Astrocyte (in vitro differentiated cells and primary cell): ENCODE measurements at places on chromosomes 2 and 18. TPM values are rescaled to one million over a fixed set of nuclear protein-coding genes. Genes with fewer than 3 reads are reported as not detected.

DNA sequence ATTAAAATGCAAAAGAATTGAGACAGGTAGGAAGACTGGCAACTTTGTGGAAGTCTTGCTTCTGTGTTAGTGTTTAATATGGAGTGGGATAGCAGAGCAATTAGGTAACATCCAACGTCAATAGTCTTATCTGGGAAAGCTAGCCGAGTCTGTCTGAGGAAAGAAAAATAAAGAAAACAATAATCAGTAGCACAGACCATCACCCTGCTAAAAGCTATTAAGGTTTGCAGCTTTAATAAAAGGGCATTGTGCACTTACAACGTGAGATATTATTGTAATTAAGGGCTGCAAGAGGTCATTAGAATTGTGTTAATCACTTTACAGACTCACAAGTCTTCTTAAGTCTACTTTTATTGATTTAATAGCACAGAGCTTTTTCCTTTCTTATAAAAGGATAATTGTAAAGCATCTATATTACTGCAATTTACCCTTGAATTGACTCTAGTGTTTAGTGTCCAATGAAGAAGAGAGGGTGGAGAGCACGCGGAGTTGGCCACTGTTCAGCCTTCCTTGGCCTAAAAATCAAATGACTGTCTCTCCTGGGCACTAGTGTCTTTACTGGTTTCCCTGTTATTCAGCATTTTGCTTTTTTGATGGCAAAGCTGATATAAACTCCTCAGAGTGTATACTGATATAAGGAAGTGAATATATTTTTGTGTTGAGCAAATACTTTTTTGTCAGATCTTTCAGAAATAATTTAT, 2.0 kb downstream of the CDH7 start:
- H3K27me3 ChIP-seq = peaks cover 12% of the 10 kb centered on the region
- H3K4me1 ChIP-seq = peaks cover 2% of the 10 kb centered on the region
- no peaks in the 10 kb centered on the region for H3K36me3 ChIP-seq
- no peak overlapping the region for H3K27ac ChIP-seq
- no peak overlapping the region for H3K4me3 ChIP-seq

GRCh38 chr2:88829607-88830463, 138.4 kb downstream of the RPIA start:
- no peaks in the 10 kb centered on the region for H3K4me1 ChIP-seq
- H3K27ac ChIP-seq = no peak overlapping the region
- H3K36me3 ChIP-seq = no peaks in the 10 kb centered on the region
- no peak overlapping the region for H3K4me3 ChIP-seq
- no peaks in the 10 kb centered on the region for H3K27me3 ChIP-seq
- no peak for DNase-seq

DNA sequence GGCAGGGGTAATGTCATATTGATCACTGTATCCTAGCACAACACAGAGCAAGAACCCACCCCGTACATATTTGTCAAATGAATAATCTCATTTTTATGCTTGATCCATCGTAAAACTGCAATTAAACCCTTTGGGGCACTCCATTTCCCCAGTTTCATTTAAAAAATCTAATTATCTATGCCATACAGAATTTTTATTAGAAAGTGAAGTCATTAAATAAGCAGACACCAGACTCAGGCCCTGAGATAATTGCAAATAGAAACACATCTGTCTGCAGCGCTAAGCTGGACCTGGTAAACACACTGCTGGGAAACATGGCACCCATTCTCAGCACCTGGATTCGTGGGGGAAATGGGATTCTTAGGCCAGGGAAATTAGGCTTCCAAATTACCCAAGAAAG, 5.1 kb downstream of the CYRIA start:
- DNase-seq = no peak
- H3K27me3 ChIP-seq = peaks cover 3% of the 10 kb centered on the region
- H3K4me1 ChIP-seq = peaks cover 16% of the 10 kb centered on the region
- no peak overlapping the region for H3K27ac ChIP-seq
- no peak overlapping the region for H3K4me3 ChIP-seq
- no peaks in the 10 kb centered on the region for H3K36me3 ChIP-seq

DNA sequence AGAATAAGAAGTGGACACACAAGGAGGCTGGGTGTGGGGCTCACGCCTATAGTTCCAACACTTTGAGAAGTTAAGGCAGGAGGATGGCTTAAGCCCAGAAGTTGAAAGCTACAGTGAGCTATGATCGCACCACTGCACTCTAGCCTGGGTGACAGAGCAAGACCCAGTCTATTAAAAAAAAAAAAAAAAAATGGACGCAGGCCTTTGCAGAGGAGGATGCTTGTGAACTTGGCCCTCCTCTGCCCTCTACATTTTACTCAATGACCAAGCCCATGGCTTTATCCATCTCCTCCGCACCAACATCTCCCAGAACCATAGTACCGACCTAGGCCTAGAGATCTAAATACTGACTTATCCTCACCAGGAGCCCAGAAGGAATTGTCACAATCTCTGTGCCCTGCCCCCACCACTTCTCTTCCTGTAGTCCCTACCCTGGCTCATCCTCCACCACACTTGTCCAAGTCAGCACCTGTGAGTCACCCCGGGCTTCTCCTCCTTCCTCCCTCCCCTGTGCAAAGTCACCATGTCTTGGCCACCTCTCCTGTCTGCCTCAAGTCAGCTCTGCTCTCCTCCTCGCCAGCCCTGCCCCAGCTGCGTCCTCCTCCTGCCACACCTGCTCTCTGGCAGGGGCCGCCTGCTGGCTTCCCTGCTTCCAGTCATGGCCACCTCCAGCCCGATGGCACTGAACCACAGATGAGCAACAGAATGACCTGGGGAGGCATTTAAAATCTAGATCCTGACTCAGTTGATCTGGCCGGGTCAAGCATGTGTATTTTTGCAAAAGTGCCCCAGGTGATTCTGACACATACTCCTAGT, 35.8 kb upstream of the ASPRV1 start:
- no peak overlapping the region for H3K4me3 ChIP-seq
- H3K27ac ChIP-seq = no peak overlapping the region
- no peaks in the 10 kb centered on the region for H3K36me3 ChIP-seq
- peaks cover 5% of the 10 kb centered on the region for H3K4me1 ChIP-seq
- peak; percentile 31 for DNase-seq

- no peak overlapping the region for H3K4me3 ChIP-seq
- H3K36me3 ChIP-seq = no peaks in the 10 kb centered on the region
- no peaks in the 10 kb centered on the region for H3K4me1 ChIP-seq
- H3K27me3 ChIP-seq = no peaks in the 10 kb centered on the region
- H3K27ac ChIP-seq = no peak overlapping the region
Measured at GRCh38 chr18:49856496-49856895, 43.2 kb upstream of the ACAA2 start.

- no peak overlapping the region for H3K4me3 ChIP-seq
- H3K4me1 ChIP-seq = no peaks in the 10 kb centered on the region
- peak; percentile 43 for DNase-seq
- no peak overlapping the region for H3K27ac ChIP-seq
- no peaks in the 10 kb centered on the region for H3K27me3 ChIP-seq
Measured at GRCh38 chr18:62586151-62586774, 63.4 kb downstream of the ZCCHC2 start.

- peaks cover 23% of the 10 kb centered on the region for H3K4me1 ChIP-seq
- no peak overlapping the region for H3K4me3 ChIP-seq
- no peaks in the 10 kb centered on the region for H3K27me3 ChIP-seq
Measured at GRCh38 chr18:22606563-22607283, 189.0 kb upstream of the CTAGE1 start.

DNA sequence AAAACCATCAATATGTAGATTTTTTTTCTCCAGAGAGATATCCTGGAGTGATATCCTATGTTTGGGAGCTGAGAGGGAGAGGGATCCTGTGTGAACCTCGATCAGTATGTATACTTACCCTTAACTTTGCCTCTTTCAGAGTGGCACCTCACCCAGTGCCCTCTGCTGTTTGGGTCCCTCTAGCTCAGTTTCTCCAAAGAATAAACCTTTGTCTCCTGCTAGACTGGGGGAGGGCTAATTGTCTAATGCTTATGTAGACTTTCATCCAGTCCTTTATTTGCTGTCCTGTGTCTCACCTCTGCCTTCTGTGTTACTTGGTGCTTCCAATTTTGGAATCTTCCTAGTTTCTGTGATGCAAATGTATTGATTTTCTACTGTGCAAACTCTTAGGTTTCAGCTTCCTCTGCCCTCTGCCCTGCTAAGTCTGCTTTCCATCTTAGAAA, 48.4 kb downstream of the MTX2 start:
- H3K27ac ChIP-seq = no peak overlapping the region
- peaks cover 2% of the 10 kb centered on the region for H3K4me1 ChIP-seq
- no peak for DNase-seq
- H3K4me3 ChIP-seq = no peak overlapping the region
- no peaks in the 10 kb centered on the region for H3K27me3 ChIP-seq
- H3K36me3 ChIP-seq = no peaks in the 10 kb centered on the region

DNA sequence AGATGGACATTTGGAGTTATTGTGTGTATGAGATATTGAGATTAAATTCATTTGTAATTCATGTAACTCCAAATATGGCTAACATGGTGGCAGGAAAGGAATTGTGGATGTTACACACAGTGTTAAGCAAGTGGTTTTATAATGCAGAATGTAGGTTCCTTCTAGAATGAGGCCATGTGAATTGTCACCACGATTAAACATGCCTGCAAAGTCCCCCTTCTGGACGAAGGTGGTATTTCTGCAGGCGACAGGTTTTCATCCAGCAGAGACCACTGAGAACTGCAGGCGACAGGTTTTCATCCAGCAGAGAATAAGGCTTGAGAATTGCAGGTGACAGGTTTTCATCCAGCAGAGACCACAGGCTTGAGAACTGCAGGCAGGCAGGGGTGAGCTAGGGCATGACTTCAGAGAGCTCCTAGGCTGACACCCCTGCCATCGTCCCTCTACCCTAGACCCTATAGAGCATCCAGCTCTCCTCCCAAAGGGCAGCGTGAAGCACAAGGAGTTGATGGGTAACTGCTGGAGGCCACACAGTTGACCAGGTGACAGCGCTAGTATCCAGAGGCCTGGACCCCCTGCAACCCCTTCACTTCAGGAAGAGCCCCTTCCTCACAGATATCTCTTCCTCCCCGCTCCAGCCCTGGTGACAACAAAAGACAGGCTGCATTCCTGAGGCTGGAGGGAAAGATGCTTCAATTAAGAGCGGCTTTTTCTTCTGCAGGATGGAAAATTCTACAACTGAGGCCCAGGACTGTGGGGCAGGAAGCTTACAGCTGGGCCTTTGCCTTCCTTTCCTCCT, 175.8 kb downstream of the LOXHD1 start:
- H3K27me3 ChIP-seq = peaks cover 2% of the 10 kb centered on the region
- no peaks in the 10 kb centered on the region for H3K4me1 ChIP-seq
- H3K36me3 ChIP-seq = no peaks in the 10 kb centered on the region
- H3K27ac ChIP-seq = no peak overlapping the region
- DNase-seq = peak; percentile 12

DNA sequence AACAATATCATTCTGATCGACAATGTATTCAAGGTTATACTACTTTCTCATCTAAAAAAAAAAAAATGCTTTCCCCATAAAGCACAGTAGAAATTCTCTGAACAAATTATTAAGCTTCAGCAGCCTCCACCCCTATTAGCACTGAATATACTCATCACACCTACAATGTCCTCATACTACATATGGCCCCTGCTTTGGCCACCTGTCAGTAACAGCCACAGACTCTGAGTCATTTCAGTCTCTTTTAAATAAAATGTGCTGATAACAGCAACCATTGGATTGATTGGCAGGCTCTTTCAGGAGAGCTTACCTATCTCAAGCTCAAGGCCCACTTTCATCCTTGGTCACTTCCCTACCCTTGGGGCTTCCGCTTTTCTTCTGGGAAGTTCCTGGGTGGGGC, 236.7 kb downstream of the TMX3 start:
- DNase-seq = no peak
- no peaks in the 10 kb centered on the region for H3K36me3 ChIP-seq
- no peaks in the 10 kb centered on the region for H3K4me1 ChIP-seq
- H3K27me3 ChIP-seq = no peaks in the 10 kb centered on the region

- DNase-seq = peak; percentile 93
- H3K4me1 ChIP-seq = peaks cover 46% of the 10 kb centered on the region
- H3K27me3 ChIP-seq = no peaks in the 10 kb centered on the region
- peak overlapping the region; percentile 32 for H3K4me3 ChIP-seq
- peak overlapping the region; percentile 91 for H3K27ac ChIP-seq
- H3K36me3 ChIP-seq = peaks cover 17% of the 10 kb centered on the region
Measured at GRCh38 chr2:36403675-36404230, 48.2 kb downstream of the CRIM1 start.

DNA sequence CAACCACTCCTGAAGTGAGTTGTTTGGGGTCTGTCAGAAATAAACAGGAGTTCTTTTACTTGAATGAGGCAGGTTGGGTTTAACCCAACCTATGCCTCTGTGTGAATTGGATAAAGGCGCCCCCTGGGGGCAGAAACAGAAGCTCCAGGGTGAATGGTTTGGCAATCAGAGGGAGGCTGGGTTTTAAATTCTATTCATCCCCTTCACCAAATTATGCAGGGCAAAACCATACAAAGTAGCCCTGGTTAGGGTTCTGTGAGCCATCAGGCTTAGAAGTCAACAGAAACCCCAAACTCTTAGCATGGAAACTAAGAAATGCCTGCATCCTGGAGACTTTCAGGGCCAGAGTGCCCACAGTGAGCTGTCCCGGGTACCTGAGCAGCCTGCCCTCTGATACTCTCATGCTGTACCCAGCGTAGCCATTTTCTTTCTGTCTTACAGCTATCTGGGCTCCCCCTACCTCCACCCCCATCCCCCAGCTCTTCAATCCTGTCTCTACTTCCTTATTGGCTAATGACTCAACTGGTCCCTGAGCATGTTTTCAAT, 241.5 kb downstream of the ICOS start:
- peaks cover 2% of the 10 kb centered on the region for H3K27me3 ChIP-seq
- no peak overlapping the region for H3K4me3 ChIP-seq
- no peak overlapping the region for H3K27ac ChIP-seq
- no peak for DNase-seq
- H3K36me3 ChIP-seq = no peaks in the 10 kb centered on the region

- no peaks in the 10 kb centered on the region for H3K36me3 ChIP-seq
- no peaks in the 10 kb centered on the region for H3K27me3 ChIP-seq
- DNase-seq = no peak
Measured at GRCh38 chr2:232890536-232890895, 20.5 kb downstream of the SNORC start.

GRCh38 chr2:233240897-233241296, 10.6 kb upstream of the ATG16L1 start:
- no peak overlapping the region for H3K27ac ChIP-seq
- H3K4me3 ChIP-seq = no peak overlapping the region
- H3K27me3 ChIP-seq = no peaks in the 10 kb centered on the region
- no peaks in the 10 kb centered on the region for H3K36me3 ChIP-seq
- DNase-seq = no peak

- H3K4me3 ChIP-seq = no peak overlapping the region
- H3K36me3 ChIP-seq = no peaks in the 10 kb centered on the region
- no peak for DNase-seq
Measured at GRCh38 chr18:78396077-78396476, 583.5 kb upstream of the SALL3 start.

DNA sequence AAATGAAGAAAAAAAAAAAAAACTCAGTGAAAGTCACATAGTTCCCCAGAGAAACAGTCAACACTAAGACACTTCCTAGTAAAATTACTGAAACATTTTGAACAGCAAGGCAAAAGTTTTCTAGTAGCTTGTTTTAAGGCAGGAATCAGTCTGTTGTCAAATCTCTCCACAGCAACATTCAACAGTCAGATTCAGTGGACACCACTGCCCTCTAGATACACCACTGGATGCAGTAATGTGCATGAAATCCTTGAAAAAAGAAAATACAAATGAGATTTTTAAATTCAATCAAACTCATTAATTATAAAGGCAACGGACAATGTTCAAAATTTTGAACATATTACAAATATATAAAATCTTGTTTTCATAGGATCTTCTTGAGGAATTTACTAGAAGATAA, 46.4 kb downstream of the GRB14 start:
- DNase-seq = no peak
- no peak overlapping the region for H3K27ac ChIP-seq
- H3K4me3 ChIP-seq = no peak overlapping the region
- no peaks in the 10 kb centered on the region for H3K36me3 ChIP-seq
- H3K27me3 ChIP-seq = no peaks in the 10 kb centered on the region
- H3K4me1 ChIP-seq = no peaks in the 10 kb centered on the region

NDC80 gene
- 1.9 and 3.5 TPM in 2 replicates for total RNA-seq

PRSS56 gene
- not detected in 2 replicates for total RNA-seq

PTPRN gene
- total RNA-seq = 76.6 and 88.2 TPM in 2 replicates

GAD1 gene
- total RNA-seq = 4.5 and 4.7 TPM in 2 replicates
